ENCODE measurements at places on chromosomes 16 and 17.
A peak's percentile ranks its signal among the peaks of the same experiment; 100 is the strongest.

DNA sequence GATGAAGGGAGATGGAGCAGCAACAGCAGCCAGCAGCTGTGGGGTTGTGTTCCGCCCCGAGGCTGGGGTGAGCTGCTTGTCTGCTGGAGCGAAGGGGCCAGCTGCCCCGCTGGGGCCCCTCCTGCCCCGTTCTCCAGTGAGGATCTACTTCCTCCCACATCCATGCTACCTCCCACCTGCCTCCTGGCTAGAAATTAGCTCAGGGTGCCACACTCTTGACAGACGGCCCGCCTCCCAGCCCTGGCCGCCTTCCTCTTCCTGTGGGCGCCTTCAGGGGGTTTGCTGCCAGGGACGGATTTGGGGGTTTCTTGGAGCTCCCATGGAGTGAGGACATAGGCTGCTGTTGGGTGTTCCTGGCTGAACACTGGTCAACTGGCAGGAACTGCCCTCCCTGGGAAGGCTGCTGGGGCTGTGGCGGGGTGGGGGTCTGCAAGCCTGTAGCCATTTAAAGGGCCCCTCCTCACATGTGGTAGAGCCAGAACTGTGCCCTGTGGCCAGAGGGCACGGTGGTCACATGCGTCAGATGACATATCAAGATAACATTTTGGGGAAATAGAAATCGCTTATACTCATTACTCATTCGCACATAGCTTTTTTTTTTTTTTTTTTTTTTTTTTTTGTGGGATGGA, 13.1 kb downstream of the TBC1D24 start:
- DNase-seq = no peak

DNA sequence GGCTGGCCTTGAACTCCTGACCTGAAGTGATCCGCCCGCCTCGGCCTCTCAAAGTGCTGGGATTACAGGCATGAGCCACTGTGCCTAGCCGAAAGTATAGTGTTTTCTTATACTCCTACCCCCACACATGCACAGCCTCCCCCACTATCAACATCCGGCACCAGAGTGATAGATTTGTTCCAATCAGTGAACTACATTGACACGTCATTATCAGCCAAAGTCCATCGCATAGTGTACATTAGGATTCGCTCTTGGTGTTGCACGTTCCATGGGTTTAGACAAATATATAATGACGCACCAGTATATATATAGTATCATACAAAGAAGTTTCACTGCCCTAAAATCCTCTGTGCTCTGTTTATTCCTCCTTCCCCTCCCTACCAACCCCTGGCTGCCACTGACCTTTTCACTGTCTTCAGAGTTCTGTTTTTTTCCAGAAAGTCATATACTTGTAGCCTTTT, 11.9 kb upstream of the TM4SF5 start:
- DNase-seq = no peak

DNA sequence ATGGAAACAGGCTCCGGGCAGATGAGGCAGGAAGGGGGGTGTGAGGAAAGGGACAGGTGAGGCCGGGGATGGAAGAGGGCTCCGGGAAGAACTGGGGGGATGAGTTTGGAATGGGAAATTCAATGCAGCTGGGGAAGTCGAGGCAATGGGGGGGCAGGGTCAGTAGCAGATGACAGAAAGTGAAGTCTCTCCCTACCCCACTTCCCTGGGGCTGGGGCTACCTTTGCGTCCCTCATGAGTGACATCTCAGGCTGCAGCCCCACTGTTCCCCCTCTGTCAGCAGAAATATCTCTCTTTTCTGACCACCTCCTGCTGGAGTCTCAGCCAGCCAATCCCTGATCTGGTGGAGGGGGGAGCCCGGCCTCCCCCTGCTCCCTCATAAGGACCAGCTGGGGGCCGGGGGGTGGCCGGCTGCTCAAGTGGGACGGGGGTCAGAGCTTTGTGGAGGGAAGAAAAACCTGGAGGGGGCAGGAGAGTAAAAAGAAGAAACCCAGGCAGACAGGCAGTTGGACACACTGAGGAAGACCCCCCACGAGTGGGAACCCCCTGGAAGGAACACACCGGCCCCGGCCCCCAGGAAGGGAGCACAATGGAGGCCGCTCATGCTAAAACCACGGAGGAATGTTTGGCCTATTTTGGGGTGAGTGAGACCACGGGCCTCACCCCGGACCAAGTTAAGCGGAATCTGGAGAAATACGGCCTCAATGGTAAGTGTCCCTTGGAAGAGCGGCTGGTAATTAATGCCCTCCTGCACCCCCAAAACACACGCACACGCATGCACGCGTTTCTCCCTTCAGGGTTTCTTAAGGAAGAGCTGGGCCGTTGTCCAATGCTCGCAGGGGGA, at the start of gene ATP2A1:
TSS of gene ATP2A1 (plus strand) at position 406 of the 844 bp plus-strand sequence. CDS start at position 590, 184 bp downstream.
- DNase-seq = no peak

- DNase-seq = no peak
These were observed 17.3 kb upstream of the ERCC4 start for GRCh38 chr16:13902677-13903076.

- no peak for DNase-seq
These were observed 76.8 kb upstream of the LGALS9 start for GRCh38 chr17:27554152-27554551.

DNA sequence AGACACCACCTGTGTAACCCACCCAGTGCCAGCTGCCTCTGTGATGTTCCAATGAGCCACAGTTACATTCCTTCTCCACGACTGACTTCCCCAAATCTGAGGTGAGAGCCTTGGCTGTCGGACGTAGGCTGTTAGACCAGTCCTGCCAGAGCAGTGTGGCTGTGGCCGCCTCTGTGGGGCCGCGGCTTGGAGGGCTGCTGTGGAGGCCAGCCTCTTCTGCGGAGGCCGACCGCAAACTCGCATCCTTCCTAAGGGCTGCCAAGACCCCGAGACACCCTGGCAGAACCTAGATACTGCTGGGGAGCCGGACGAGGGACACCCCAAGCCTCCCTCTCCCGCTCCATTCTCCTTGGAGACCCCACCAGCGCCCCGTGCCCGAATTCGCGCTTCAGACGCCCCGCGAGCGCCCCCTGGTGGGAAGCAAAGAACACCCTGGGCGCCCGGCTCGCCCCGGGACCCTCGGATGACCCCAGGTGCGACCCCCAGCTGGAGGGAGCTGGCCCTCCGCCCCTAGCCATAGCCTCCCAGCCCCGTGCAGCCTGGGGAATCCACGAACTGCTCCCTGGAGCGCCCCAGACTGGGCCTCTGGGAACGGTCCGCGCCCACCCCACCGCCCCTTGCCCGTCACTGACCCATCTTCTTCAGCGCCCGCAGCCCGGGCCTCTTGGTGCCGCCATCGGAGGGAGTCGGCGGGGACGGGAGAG, 547 bp downstream of the PLCD3 start:
- DNase-seq = peak; percentile 63

DNA sequence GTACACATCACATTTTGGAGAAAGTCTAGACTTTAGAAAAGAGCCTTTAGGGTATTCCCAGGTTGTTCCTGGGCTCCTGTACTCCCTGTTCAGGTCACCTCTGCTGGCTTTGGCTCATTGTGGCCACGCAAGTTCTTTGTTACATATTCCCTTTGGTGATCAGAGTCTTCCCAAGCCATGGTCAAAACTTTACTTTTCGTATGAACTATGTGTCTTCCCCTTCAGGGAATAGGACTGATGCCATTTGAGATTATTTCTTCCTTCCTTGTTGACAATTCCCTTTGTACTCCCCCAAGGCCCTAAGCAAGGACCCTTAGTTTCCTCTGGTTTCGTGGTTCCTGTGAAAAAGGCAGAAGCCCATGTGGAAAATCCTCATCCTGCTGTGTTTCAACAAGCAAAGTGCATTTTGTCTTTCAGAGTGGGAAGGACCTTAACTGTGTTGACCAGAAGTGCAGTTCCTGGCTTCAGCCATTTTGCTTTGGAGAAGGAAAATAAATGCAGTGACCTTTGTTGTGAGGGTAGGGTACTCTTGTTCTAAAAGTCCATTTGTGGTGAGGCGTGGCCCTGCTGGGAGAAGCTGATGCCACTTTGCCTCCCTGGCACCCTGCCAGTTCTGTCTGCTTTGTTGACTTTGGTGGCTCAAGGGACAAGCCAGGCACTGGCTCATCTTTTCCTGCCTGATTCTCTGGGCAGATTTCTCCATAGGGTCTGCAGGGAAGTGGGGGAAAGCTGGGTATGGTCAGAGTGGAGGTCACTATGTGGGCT, 55.1 kb downstream of the ZNRF1 start:
- DNase-seq = peak; percentile 91

- DNase-seq = no peak
These were observed 19.6 kb downstream of the MPP3 start for GRCh38 chr17:43813386-43813785.

DNA sequence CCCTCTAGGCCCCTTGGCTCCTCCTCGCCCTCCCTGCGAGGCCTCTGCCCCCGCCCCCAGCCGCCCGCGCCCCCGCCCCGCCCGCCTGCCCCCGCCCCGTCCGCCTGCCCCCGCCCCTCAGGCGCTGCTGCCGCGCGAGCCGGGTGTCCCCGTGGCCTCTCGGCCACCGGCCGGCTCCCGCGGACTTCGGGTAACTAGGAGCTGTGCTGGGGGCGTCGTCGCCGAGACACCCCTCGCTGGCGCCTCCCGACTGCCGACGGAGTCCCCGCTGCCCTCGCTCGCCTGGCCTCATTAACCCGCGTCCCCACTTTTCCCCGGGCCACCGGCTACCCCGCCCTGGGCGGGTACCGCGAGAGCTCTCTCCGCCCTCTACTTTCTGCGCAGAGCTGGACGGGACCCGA, at the start of gene TLCD1:
TSS of gene TLCD1 (minus strand) at position 8 of the 401 bp plus-strand sequence. CDS start 136 bp downstream, outside the sequence.
- peak; percentile 74 for DNase-seq

- no peak for DNase-seq
These were observed 372.5 kb upstream of the CDH8 start for GRCh38 chr16:62408760-62409159.

- DNase-seq = peak; percentile 33
These were observed 1.5 kb upstream of the MAF start for GRCh38 chr16:79601931-79602627.

DNA sequence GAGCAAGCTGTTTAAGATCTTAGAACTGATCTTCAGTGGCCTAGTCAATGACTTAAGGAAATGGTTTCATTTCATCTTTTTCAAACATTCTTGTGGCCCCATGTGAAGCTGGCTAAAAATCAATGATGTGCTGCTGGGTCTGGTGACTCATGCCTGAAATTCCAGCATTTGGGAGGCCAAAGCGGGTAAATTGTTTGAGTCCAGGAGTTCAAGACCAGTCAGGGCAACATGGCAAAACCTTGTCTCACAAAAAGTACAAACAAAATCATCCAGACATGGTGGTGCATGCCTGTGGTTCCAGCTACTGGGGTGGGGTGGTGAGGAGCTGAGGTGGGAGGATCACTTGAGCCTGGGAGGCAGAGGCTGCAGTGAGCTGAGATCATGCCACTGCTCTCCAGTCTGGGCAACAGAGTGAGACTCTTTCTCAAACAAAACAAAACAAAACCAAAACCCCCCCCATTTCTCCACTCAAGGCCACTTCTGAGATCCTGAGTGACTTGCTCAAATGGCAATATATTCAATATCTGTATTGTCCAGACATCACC, 17.4 kb upstream of the COL1A1 start:
- no peak for DNase-seq

- DNase-seq = peak; percentile 99
These were observed 6.9 kb upstream of the TLCD2 start for GRCh38 chr17:1716912-1717695.

DNA sequence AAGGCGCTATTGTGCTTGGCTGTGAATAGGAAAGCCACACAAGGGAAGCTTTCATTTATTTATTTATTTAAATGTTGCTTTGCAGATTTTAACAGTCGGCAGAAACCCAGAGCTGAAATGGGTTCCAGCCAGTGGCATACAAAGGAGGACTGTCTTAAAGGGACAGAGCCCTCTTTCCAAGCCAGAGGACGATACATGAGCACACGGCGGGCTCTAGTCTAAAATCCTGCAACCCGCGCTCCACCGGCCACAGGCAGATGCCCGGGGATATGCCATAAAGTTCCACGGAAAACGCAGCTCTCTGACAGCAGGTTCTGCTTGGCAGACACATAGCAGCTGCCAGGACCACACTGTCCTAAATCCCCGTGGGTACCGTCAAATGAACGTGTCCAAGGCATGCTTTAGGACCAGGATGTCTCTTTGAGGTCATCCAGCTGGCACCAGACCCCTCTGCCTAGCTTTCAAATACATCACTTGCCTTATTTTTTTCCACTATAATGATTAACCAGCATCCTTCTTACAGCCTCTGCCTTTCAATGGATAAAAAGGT, 64.6 kb downstream of the CYTH1 start:
- DNase-seq = no peak

All from hematopoietic multipotent progenitor cell treated with erythropoietin and hydrocortisone succinate and interleukin-3 and kit ligand, for 17 days (in vitro differentiated cells).